ENCODE measurements at places on chromosomes 5 and 9.

GRCh38 chr5:93800988-93801811 lies 59.8 kb upstream of the POU5F2 start:
- DNase-seq = peak; percentile 4

GRCh38 chr5:107979900-107980299 lies 309.2 kb upstream of the EFNA5 start:
- DNase-seq = peak; percentile 13

GRCh38 chr9:129073404-129073803 lies 7.5 kb upstream of the DOLPP1 start:
- no peak for DNase-seq

DNA sequence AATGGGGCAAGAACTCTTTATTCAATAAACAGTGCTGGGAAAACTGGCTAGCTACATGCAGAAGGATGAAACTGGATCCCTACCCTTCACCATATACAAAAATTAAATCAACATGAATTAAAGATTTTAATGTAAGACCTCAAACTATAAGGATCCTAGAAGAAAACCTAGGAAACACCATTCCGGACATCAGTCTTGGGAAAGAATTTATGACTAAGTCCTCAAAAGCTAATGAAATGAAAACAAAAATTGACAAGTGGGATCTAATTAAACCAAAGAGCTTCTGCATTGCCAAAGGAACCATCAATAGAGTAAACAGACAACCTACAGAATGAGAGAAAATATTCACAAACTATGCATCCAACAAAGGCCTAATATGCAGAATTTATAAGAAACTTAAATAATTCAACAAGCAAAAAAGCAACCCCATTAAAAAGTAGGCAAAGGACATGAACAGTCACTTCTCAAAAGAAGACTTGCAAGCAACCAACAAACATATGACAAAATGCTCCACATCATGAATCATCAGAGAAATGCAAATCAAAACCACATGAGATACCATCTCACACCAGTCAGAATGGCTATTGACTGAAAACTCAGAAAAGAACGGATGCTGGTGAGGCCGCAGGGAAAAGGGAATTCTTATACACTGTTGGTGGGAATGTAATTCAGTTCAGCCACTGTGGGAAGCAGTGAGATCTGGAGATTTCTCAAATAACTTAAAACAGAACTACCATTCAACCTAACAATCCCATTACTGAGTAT lies 104.3 kb upstream of the MAP3K1 start:
- DNase-seq = no peak

- DNase-seq = no peak
These were observed 91.0 kb downstream of the LHFPL2 start for GRCh38 chr5:78557601-78558000.

DNA sequence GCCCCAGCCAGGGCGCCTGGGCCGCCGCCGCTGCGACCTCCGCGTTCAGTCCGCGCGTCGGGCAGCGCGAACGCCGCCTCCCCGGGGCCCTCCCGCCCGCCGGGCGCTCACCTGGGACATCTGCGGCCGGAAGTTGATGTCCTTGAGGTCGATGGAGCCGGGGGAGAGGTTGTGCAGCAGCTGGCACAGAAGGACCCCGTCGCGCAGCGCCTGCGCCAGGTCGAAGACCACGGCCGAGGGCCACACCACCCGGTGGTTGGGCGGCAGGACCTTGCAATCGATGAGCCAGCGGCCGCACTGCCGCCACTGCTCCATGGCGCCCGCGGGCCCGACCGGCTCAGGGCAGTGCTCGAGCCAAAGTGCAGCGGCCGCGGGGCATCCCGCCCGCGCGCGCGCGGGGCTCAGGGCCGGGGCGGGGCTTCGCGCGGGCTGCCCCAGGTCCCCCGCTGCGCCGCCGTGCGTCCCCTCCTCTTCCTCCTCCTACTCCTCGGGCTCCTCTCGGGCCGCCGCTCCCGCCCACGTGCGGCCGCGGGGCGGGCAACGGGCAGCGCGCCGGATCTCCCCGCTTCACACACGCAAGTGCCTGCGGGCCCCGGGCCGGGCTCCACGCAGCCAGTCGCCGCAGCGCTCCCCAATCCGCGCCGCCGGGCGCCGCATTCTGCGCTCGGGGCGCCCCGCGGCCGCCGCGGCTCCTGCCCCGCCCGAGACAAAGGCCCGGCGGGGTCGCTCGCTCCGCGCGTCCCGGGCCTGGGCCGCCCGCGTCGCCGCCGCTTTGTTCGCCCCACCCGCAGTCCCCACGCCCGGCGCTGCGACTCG lies at the start of gene VAV2:
VAV2 (minus strand) TSS at position 361 of the 816 bp plus-strand sequence; CDS start at position 315, 46 bp downstream.
- DNase-seq = peak; percentile 34

Data from T-helper 1 cell (primary cell).